ENCODE measurements at places on chromosomes 7 and 10. TPM values are rescaled to one million over a fixed set of nuclear protein-coding genes. Genes with fewer than 3 reads are reported as not detected.

RELN gene
- 0.05 TPM for total RNA-seq

PTPRE gene
- total RNA-seq, result 3.5 TPM

SLC39A12 gene
- not detected for total RNA-seq

NODAL gene
- total RNA-seq, result not detected

AMPH gene
- 0.05 TPM for total RNA-seq

NPTX2 gene
- 0.12 TPM for total RNA-seq

TWIST1 gene
- total RNA-seq, result 3.3 TPM
